Omental fat pad (tissue), 4 donors: ENCODE measurements at places on chromosomes 6 and 20. TPM values are rescaled to one million over a fixed set of nuclear protein-coding genes. Genes with fewer than 3 reads are reported as not detected.

KIF13A gene
- 38.6 TPM for total RNA-seq

DUSP15 gene
- total RNA-seq = not detected

PRL gene
- total RNA-seq = not detected

- DNase-seq = no peak
Measured at GRCh38 chr6:43825187-43826115, 55.4 kb downstream of the VEGFA start.

- no peak for DNase-seq
Measured at GRCh38 chr6:122804962-122805485, 16.0 kb downstream of the SMPDL3A start.

- no peak for DNase-seq
Measured at GRCh38 chr6:11711003-11711983, 67.3 kb downstream of the ADTRP start.

- no peak for DNase-seq
Measured at GRCh38 chr20:45358282-45359068, 4.5 kb upstream of the SYS1 start.
